ENCODE measurements at places on chromosomes 1 and 21. TPM values are rescaled to one million over a fixed set of nuclear protein-coding genes. Genes with fewer than 3 reads are reported as not detected.

DNA sequence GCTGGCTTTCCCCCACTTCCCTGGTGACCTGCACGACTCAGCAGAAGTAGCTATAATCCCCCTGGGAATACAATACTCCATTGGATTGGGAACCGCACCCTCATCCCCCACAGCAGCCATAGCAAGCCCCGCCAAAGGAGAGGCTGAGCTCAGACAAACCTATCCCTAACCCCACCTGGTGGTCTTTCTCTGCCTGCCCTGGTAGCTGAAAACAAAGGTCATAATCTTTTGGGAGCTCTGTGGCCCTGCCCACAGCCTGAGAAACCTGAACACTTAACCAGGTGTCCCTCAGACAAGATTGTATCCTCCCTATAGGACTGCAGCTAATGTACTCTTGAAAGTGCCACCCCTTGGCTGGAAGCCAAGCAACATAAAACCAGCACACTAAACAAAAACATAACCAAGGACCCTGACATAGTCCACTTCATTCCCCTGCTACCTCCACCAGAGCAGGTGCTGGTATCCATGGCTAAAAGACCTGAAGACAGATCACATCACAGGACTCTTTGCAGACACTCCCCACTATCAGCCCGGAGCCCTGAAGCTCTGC, 71.6 kb upstream of the RUNX1 start:
- no peaks in the 10 kb centered on the region for H3K4me1 ChIP-seq
- no peaks in the 10 kb centered on the region for H3K36me3 ChIP-seq
- H3K4me3 ChIP-seq, result no peak overlapping the region
- no peak overlapping the region for H3K27ac ChIP-seq
- no peak for DNase-seq
- H3K27me3 ChIP-seq, result no peaks in the 10 kb centered on the region

DNA sequence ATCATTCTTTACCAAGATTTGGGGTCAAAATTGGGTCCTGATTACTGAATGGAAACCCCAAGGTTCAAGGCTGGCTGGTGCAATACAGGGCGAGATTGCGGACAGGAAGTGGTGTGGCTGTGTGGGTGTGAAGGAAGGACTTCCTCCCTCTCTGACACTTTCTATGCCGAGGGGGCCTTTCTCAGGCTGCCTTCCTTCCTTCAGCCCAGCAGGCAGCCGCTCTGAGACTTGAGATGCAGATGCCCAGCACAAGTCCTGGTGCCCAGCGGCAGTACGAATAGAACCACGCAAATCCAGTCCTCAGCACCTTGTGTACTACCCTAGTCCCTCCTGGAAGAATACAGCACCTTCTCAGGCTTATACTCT, 16.3 kb downstream of the BATF3 start:
- DNase-seq, result peak; percentile 63
- H3K27me3 ChIP-seq, result no peaks in the 10 kb centered on the region
- H3K4me1 ChIP-seq, result peaks cover 9% of the 10 kb centered on the region
- H3K36me3 ChIP-seq, result no peaks in the 10 kb centered on the region
- no peak overlapping the region for H3K4me3 ChIP-seq

GRCh38 chr1:39214998-39215873, 10.7 kb downstream of the MACF1 start:
- H3K27me3 ChIP-seq, result no peaks in the 10 kb centered on the region
- peaks cover 57% of the 10 kb centered on the region for H3K4me1 ChIP-seq
- no peaks in the 10 kb centered on the region for H3K36me3 ChIP-seq
- H3K27ac ChIP-seq, result peak overlapping the region; percentile 72

Gene ADORA3
- total RNA-seq, result 4.7 TPM

Gene IPO13
- total RNA-seq, result 18.1 TPM

DNA sequence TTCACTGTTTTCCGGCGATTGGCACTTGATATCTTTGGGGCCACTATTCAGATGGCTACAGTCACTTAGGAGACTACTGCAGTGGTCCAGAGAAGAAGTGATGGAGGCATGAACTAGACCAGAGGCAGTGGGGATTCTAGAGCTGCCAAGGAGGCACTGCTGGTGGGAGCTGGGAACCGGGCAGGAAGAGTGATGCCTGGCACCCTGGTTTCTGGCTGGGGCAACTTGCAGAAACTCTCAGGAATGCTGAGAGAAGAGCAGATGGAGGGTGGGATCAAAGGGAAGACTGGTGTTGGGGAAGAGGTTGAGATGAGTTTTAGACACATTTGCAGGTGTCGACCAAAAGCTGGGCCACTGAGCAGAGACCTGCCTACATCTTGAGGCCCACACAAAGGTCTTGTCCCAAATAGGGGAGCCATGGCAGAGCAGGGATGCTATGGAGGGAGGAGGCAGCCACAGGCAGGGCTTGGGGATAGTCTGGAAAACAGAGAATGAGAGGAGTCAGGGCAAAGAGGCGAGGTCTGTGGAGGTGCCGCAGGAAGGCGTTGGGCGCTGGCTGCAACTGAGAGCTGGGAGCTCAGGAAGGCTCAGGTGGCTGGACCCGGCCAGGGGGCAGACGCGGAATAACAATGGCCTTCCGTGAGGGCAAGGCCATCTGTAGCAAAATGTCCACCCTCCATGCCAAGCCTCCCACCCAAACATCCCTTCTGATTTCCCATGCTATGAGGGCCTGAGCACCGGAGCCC, 118.9 kb downstream of the TOMM20 start:
- H3K27me3 ChIP-seq, result no peaks in the 10 kb centered on the region
- H3K4me1 ChIP-seq, result peaks cover 11% of the 10 kb centered on the region
- H3K27ac ChIP-seq, result no peak overlapping the region
- no peak overlapping the region for H3K4me3 ChIP-seq
- DNase-seq, result peak; percentile 50
- no peaks in the 10 kb centered on the region for H3K36me3 ChIP-seq

- no peaks in the 10 kb centered on the region for H3K27me3 ChIP-seq
- DNase-seq, result no peak
- H3K4me1 ChIP-seq, result no peaks in the 10 kb centered on the region
- no peak overlapping the region for H3K27ac ChIP-seq
These were observed 202.5 kb downstream of the TTLL7 start for GRCh38 chr1:83796409-83796808.

Gene UBL4B
- not detected for total RNA-seq

DNA sequence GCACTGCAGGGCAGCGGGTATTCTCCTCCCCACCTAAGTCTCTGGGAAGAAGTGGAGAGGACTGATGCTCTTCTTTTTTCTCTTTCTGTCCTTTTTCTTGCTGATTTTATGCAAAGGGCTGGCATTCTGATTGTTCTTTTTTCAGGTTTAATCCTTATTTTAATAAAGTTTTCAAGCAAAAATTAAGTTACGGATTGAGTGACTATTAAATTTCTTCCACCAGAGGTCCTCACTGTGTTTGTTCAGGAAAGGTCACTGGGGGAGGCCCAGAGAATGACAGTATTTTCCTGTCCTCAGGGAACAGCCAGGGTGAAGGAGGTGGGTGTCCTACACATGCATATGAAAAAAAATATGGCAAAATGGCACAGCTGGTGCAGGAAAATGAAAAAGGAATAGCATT, 4.4 kb upstream of the ELF3 start:
- H3K27me3 ChIP-seq, result no peaks in the 10 kb centered on the region
- no peak overlapping the region for H3K4me3 ChIP-seq
- H3K36me3 ChIP-seq, result peaks cover 33% of the 10 kb centered on the region
- H3K4me1 ChIP-seq, result peaks cover 10% of the 10 kb centered on the region

Gene KIAA1614
- total RNA-seq, result 1.5 TPM

Data from upper lobe of left lung (tissue), 6 donors.